GM13976 (cell line): ENCODE measurements at places on chromosomes 7 and 10.

DNA sequence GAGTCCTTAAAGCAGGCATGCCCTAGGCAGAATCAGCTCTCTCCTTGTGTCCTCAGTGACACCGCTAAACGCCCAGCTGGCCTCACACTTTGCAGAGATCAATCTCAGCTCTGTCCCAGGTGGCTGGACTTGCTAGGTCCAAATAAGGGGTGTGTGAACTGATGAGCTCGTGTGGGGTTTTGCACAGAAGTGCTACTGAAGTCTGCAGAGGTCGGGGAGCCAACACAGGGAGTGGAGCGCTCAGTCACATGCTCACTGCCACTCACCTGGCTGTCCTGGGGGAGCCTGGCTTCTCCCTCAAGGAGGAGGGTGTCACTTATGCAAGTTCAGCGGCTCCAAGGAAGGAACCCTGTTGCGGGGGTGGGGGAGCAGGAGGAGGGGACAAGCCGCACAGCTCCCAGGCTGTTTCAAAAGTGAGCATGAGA is 2.0 kb downstream of the ELN start:
- no peak for DNase-seq

DNA sequence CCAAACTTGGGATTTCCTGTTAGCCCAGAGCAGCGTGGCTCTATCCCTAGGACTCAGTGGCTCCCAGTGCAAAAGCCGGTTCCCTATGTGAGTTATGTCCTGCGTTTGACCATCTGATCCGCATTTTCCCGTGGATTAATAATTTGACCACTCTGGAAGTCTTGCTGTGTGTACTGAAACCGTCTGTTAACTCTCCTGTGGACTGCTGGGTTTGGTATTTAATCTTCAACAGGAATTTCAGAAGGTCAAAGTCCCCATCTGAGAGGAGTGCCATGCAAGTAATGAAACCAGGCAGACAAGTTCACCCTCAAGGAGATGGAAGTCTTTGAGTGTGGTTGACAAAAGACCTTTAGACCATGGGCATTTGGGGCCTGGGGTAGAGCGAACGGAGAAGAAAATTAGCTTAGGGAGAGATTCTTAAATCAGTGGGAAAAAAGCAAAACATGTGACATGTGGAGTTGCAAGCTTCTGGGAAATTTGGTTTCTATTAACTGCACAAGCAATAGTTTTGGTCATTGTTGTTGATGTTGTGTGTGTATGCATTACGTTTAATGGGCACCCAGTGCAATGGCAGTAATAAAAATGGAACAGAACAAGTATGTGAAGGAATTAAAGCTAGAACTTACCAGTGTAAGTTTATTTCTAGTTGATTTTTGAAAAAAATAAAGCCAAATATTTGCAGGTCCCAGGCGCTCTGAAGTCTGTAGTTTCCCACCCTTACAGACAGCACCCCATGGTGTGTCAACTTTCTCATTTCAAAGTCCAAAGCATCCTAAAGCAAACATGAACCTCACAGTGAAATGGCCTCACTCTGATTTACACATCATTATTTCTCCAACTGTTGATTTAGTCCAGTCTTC is 38.2 kb downstream of the LYZL1 start:
- DNase-seq, result no peak

GRCh38 chr10:1465418-1465911 is 271.9 kb downstream of the ADARB2 start:
- DNase-seq, result peak; percentile 61

GRCh38 chr10:28249512-28249911 is 53.4 kb downstream of the MPP7 start:
- no peak for DNase-seq

DNA sequence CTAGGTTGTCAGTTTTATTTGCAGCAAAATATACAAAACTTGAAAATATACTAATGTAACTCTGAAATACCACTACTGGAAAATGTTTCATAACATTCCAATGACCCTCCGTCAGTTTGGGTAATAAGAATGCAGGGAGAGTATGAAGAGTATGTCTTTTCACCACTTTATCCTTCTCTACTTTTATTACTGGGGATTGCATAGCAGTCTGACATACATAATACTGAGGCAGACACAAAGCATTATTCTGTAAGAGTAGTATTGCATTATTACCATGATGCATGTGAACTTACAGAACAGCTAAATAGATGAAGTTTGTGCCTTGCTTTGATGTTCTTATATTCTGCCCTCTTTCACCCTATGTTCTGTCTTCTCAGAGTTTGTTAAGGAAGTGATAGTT is 151.8 kb upstream of the TPK1 start:
- no peak for DNase-seq

DNA sequence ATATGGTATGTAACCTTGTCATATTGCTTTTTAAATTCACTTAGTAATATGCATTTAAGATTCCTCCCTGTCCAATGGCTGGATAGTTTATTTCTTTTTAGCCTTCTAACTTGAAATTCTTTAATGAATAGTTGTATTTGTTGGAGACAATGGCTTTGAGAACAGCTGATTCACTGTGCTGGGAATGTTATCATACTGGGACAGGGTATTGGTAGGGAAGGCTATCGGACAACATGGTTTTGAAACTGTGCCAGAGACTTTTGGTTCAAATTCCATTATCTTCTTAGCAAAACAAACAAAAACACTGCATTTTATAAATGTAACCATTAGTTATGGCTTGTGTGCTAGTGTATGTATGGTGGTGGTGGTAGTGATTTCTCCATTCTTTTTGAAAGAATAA is 517.1 kb upstream of the ANKRD30A start:
- no peak for DNase-seq

DNA sequence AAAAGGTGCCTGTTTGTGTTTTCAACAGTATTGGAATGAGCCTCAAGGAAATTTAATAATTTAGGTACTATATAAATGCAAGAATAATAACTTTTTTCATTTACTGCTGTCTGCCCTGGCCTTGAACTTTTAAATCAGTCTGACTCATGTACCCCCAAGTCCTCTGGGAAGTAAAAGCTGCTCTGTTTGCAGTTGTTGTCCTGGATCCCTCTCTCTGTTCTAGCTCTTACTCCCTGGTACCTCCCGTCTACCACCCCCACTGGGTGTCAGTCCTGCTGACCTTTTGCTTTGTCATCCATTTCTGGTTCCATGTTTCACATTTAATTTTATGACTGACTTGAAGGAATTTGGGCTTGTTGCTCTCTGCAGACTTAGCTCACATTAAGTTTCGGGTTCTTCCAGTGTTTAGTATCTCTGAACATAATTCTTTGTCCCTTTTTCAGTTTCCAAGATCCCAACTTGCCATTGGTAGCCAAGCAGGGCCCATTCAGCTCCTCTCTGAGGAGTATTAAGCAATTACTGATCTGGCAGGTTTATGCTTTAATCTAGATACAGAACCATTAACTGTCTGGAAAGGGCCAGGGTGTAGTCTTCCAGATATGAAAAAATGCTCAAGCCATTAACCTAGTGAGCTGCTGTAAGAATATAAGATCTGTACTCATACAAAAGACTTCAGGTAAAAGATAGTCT is 208.7 kb upstream of the FAM3C start:
- no peak for DNase-seq

- no peak for DNase-seq
Measured at GRCh38 chr7:516216-516605, 3.4 kb downstream of the PDGFA start.

DNA sequence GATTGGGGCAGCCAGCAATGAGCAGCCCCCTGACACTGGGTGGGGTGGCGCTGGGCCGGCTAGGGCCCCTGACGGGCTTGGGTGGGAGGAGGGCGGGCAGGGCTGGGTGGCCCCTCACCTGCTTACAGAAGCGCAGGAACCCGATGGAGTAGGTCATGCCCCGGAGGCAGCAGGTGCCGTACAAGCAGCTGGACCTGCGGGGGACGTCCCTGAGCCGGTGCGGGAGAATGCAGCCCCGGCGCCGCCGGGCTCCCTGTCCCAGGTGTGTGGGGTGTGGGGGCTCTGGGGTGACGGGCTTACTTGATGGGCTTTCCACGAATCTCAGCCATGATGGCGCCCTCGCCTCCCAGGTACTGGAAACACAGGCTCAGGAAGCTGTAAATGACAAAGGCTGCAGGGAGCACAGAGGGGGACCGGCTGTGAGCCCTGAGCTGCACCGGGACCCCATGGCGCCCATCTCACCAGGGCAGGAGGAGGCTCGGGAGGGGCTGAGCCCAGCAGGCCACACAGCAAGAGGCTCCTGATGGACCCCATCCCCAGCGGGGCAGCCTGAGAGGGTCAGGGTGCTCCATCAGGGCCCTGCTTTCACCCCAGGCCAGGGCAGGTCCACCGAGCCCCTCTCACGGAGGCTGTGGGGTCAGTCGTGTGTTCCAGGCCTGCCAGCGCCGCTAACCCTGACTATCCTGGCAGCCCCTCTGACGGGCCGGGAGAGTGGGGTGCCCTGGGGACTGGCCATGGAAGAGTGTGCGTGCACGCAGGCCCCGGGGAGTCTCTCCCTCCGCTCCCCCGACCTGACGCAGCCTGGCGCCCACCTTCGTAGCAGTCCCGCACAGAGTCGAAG is 5.8 kb downstream of the TMEM184A start:
- DNase-seq, result no peak

DNA sequence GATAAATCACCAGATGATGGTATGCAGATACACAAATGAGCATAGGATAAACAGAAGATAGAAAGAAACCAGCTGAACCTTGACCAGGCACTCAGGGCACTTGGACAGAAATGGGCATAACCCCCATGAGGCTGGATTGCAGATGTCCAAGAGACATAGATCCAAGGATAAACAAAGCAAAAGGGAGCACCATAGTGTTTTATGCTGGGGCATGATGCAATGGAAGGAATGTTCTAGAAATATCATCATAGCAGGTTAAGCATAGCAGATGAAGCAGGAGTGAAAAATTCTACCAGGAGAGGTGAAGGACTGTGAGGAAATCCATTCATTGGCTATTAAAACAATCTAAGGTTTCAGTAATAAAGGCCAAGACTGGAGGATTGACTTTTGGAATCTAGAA is 70.5 kb upstream of the TES start:
- no peak for DNase-seq

- DNase-seq, result no peak
Measured at GRCh38 chr7:29013082-29013695, 55.1 kb upstream of the TRIL start.

DNA sequence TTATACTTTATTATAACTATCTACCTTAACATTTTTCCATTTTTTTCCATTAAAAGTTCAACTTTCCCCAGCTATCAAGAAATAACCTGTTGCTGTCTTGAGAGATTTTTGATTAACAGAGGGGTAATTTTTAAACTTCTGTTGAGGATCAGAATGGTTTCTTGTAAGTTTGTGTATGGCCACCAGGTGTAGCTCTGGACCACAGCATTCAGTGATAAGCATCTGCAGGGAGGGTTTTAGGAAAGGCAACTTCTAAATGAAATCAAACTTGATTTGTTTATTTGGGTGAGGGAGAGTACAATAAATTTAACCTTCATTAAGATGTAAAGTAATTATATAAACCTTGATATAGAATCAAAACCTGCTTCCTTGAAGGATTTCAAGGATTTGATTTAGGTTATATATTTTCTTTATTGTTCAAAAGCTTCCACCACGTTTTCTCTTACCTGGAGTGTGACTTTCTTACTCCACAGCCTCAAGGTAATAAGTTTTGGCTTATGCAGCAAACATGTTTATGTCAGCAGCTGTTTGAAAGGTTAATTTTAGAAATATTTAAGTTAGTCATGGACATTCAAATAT is 153.3 kb downstream of the STK31 start:
- DNase-seq, result peak; percentile 17

DNA sequence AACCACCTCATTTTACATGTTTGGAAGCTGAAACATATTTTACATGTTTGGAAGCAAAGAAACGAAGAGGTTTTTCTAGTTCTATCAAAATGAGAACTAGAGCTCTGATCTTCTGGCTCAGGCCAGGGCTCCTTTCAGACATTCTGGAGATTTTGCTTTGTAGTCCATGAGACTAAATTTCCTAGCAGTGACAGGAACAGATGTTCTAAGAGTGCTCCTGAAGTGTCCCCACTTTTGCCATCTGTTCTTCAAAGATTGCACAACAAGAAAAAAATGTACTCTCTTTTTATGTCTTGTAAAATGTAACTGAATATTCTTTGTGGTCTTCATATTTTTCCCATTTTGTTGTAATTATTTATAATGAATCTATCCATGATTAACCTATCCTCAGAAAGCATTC is 196.4 kb upstream of the PCLO start:
- DNase-seq, result no peak

DNA sequence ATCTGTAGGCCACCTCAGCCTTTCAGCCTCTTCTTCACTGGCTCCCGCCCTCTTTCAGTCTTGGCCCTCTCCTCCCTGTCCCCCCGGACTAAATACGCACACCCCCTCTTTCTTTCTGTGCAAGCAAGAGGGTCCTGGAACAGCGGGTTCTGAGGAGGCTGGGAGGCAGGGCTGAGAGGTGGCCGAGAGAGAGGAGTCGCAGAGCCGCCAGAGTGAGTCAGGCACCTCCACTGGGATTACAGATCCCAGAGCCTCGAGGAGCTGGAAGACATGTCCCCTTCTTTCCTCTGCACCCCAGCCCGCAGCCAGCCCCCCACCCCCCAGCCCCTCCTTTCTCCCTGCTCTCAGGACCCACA is 182 bp downstream of the CCDC136 start:
- no peak for DNase-seq

- DNase-seq, result no peak
Measured at GRCh38 chr7:152072421-152072820, 46.9 kb downstream of the GALNT11 start.

GRCh38 chr10:118950190-118950680 is 79.3 kb upstream of the NANOS1 start:
- DNase-seq, result no peak

DNA sequence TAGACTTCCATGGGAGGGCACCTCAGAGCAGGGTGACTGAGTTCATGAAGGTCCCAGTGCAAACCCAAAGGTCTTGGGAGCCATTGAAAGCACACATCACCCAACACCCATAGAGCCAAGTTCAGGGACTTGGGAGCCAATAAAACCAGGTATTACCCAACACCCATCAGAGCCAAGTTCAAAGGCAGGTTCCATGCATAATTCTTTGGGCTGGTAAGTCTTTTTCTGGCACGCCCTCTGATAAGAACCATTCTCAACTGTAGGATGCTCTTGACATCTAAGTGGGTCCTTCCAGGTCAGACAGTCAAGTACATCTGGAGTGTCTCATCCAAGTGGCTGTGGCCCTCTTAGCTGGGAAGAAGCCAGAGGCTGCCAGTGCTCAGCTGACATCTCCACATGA is 63.2 kb downstream of the EBF3 start:
- no peak for DNase-seq

DNA sequence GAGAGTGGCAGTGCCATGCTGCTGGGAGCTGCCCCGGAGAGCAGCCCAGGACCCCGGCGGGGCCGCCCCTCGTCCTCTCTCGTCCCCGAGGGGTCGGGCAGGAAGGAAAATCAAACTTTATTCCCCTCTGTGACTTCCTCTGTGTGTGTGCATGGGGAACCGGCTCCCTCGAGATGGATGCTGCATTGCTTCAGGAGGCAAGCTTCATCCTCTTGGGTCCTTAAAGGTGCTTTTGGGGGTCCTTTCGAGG is 726 bp downstream of the MCU start:
- no peak for DNase-seq

GRCh38 chr10:113041841-113042750 is 92.0 kb downstream of the TCF7L2 start:
- DNase-seq, result no peak

- no peak for DNase-seq
Measured at GRCh38 chr10:12743941-12744340, 257.6 kb downstream of the CCDC3 start.
